ENCODE measurements at places on chromosomes 2 and 18. TPM values are rescaled to one million over a fixed set of nuclear protein-coding genes. Genes with fewer than 3 reads are reported as not detected.
A peak's percentile ranks its signal among the peaks of the same experiment; 100 is the strongest.

The PDE11A gene
- 0.19 TPM for polyA plus RNA-seq

The DSG1 gene
- polyA plus RNA-seq = not detected

DNA sequence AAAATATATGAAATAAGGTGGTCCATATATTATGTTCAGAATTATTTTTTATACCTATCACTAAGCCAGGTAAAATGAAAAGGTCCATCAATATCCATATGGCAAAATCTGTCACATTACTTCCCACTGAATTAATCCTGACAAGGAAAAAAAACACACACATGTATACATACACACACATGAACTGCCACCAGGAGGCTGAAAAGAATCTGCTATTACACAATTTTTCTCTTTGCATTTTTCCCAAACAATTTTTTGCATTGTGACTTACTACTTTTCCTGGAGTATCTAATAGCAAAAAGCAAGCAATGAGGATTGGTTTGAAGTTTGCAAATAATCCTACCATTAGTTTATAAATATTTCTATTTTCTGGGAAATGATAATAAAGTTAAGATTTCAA lies 128.2 kb upstream of the CD226 start:
- no peak for DNase-seq

- DNase-seq = no peak
Observed at GRCh38 chr2:229489016-229489415, 217.9 kb upstream of the PID1 start.

DNA sequence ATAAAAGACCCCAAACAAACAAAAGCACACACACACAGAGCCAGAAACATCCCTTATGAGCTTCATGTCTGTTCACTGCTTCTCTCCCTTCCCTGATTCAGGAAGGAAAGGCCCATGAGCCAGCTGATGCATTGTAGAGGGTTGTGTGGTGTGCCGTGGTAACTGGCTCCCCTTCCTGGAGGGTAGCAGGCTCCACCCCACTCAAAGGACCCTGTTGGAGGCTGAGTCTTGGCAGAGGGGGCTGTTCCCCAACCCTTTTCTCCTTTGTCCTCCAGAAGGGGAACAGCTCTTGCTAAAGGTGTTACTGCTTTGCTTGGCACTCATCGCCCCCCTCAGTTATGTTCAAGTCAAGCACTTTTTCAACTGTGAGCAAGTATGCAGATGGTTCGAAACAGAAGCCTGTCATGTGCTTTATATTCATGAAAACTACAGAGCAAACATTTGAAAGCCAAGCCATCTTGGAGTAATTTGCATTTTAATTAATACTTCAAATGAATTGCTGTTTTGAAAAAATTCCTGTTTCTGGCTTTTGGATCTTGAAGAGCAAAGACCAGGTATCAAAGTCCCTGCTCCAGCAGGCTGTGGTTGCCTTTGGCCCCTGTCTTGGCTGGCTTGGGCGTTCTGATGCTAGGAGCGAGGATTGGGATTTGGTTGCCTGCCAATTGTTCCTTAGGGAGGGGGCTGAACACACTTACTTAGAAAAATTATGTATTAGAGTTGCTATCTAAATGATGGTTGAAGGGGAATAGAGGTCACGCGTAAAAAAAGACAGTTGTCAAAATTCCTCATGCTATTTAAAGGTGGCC lies 267.8 kb downstream of the TSN start:
- DNase-seq = no peak

GRCh38 chr2:37061013-37061711 lies 23.0 kb downstream of the HEATR5B start:
- no peak for DNase-seq

- DNase-seq = peak; percentile 60
Observed at GRCh38 chr2:172427256-172427989, at the start of gene ITGA6. ITGA6 (plus strand) TSS chr2:172427586.

GRCh38 chr18:31450409-31450808 lies 2.9 kb downstream of the DSG3 start:
- no peak for DNase-seq

- DNase-seq = no peak
Observed at GRCh38 chr2:73008766-73009135, 62.8 kb downstream of the SFXN5 start.

DNA sequence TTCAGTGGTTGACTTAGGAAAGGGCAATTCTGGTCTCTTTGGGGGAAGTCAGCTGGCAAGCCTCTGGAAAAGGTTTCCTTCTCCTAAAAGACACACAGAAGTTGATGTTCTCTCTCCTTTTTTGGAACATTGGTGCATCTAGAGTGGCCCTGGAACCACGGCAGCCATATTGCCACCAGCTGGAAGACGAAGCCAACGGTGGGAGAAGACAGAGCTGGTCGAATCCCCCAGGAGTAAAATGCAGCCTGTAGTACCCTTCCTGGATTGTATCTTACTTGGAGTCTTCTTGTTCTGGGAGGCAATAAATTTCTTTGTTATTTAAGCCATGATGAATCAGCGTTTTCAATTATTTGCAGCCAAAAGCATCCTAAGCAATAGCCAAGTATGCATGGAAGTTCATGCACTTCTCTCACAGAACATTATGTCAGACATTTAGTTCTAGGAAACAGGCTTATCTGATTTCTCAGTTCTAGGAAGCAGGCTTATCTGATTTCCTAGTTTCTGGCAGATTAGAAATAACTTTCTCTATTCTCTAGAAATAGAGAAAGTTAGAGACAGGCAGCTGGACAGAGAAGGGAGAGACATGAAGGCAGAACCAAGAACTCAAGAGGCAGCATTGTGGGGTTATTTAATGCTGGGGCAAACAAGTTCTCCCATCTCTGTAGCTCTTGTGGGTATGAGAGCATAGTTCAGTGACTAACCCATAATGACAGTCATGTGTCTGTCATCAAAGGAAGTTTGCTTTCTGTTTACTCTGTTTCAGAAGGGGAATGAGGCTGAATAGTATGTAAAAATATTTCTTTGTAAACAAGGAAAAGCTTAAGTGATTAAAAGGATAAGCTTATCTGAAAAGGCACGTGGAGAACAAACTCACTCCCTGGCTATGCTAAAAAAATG lies 40.5 kb upstream of the NABP1 start:
- no peak for DNase-seq

All from right lung (tissue), 10 donors.